ENCODE measurements at places on chromosomes 16 and 17.

- DNase-seq = no peak
Observed at GRCh38 chr16:9708972-9709620, 473.1 kb downstream of the GRIN2A start.

DNA sequence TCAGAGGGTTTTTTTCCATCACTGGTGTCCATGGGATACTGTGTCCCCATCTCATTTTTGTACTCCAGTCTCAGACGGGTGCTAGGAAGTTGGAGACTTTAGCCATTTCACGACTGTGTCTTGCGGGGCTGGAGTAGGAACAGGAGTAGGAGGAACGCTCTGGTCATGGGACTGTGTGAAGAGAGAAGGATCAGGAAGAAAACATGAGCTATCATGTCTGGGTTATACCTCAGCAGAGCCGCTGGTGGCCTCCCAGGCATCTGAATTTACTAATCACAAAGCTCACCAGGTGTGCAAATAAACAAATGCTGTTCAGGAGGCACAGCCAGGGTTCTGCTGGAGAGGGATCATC is 225.4 kb downstream of the SEC14L1 start:
- DNase-seq = no peak

DNA sequence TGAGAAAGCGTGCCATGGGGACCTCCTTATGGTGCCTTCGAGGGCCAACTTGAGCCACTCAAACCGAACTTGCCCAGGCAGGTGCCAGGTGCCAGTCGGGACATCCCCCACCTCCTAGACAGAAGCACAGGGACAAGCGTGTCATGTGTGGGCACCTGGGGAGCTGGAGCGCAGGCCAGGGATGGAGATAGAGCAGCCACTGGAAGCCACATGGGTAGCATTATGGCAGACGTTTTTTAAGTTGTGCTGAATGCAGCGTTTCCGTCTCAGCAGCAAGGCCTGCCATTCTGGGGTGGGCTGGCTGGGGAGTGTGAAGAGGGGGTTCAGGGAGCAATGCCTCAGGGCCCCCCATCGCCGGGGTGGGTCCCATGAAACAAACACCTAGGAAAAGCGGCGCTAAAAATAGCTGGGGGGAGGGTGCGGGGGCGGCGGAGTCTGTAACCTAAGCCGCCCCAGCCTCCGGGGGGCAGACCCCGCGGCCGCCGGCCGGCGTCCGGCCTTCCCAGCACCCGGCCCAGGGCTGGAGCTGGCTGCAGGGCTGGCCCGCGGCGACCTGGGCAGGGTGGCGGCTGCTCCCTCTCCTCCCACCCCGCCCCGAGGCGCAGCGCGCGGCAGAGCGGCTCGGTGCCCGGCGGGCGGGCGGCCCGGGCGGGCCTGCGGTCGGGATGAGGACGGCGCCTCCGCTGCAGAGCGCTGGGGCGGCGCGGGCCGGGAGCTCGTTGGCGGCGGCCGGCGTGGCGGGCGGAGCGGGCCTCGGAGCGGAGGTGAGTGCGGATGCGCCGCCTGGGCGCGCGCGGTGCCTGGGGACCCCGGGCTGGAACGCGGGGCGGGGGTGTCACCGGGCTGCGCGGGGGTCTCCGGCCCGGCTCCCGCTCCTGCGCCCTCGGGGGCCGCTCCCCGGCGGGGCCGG is at the start of gene ZNF469:
Gene ZNF469, plus strand, starts transcription at position 469 of the 910 bp plus-strand sequence. CDS start 44,512 bp downstream, outside the sequence.
- DNase-seq = no peak

DNA sequence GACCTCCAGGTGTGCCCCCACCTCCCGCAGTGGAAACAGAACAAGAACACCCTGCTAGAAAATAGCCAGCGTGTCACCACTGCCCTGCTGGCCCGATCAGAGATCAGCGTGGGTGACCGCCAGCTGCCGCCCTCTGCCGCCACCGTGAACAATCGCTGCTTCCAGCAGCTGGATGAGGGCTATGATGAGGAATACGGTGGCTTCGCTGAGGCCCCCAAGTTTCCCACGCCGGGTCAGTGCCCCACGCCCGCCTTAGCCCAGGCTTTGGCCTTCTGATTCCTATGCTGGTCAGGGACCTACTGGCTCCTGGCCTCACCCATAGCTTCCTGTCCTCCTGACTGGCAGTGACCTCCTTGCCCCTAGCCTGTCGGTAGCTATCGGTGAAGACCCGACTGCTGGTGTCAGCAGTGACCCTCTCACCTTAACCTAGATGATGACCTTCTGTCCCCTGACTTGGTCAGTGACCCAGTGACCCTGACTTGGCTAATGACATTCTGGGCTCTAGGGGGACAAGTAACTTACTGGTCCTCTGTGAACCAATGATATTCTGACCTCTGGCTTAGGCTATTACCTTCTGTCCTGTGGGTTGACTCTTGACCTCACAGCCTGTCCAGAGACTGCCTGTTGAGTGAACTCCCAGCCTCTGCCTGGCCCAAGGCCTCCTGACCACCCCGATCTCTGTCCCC is 2.4 kb downstream of the SPATA20 start:
- no peak for DNase-seq

DNA sequence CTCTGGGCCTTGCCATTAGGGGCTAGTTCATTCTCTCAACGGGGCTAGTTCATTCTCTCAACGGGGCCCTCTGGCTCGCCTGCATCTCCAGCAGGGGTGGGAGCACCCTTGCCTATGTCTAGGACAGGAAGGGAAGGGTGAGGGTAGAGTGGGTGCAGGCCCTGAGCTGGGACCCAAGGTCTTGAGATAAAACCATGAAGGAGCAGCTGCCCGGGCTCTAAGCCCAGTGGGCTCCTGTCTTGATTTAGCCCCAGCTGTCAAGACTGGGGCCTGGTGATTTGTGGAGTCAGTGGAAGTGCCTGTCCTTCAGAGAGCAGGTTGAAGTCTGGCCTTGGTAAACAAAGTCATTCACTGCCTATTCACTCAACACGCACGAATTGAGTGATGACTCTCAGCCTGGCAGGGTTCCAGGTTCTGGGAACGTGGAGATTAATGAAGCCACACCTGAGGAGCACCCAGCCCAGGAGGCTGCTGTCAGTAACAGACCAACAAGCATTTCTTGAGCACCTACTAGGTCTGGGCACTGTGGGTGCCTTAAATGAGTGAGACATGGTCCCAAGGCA is 35.4 kb downstream of the WNT3 start:
- no peak for DNase-seq

DNA sequence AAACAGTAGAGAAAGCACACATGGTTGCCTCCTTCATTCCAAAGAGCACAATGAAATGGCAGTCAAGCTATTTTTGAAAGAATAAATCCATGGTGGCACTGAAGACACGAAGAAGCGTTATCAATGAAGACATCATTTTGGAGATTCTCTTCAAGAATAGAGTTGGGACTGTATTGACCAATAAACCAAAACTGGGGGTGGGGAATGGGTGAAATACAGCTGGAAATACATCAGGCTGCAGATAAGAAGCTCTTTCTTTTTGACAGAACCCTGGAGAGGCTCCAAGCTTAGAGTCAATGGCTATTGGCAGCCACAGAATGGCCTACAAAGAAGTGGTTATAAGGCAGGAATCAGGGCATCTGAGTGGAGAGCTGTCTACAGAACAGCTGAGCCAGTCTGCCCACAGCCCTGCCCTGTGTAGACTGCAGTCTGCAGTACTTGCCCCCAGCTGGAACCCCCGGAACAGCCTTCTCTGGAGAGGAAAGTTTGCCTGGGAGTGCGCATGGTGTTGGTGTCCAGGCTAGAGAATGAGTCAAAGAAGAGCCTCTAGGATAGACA is 100.4 kb downstream of the STX8 start:
- no peak for DNase-seq

DNA sequence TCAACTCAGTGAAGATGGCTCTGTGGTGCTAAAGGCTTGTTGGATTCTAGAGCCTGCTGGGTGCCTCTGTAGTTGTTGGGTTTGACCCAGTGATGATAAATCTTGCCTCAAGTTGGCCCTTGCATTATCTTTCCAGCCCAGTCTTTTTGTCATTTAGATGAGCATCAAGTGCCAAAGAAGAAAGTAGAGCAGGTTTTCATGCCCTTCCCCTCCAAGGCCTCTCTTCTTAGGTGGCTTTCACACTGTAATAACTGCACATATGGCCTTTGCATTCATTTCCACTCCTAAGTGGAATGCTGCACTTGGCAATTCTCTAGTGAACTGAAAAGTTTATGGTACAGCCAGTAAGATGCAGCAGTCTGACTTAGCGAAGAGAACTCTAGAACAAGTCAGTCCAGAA is 165.1 kb downstream of the PHKB start:
- DNase-seq = no peak

DNA sequence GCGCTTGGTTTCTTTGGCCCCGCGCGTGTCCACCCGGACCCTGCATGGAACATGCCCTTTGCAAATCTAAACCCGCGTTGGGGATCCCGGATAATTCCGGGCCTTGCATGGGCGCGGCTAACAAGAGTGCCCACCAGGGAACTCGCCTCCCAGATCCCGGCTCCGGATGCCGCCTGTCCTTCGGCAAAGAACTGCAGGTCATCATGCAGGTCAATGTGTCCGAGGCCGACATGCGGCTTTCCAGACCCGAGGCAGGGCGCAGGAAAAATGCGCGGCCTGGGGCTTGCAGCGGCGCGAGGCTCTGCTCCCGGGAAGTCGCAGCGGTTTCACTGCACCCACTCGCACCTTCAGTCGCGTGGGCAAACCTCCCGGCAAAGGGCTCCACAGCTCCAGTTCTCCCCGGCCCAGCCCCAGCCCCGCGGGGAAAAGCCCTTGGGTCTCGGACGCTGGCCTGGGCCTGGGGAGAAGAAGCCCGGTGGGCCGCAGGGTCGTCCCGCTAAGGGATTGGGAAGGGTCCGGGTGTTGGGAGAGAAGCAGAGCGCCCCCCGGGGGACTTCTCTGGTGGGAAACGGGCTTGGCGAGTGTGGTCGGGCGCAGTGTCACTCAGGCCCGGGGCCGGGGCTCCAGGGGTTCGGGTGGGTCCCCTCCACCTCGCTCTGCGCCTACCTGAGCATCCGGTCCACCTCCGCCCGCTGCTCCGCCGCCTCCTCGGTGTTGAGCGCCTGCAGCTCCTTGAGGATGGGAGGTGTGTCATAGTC is 805 bp downstream of the HNF1B start:
- DNase-seq = no peak

- DNase-seq = no peak
Observed at GRCh38 chr17:18382441-18383078, 5.0 kb downstream of the EVPLL start.

DNA sequence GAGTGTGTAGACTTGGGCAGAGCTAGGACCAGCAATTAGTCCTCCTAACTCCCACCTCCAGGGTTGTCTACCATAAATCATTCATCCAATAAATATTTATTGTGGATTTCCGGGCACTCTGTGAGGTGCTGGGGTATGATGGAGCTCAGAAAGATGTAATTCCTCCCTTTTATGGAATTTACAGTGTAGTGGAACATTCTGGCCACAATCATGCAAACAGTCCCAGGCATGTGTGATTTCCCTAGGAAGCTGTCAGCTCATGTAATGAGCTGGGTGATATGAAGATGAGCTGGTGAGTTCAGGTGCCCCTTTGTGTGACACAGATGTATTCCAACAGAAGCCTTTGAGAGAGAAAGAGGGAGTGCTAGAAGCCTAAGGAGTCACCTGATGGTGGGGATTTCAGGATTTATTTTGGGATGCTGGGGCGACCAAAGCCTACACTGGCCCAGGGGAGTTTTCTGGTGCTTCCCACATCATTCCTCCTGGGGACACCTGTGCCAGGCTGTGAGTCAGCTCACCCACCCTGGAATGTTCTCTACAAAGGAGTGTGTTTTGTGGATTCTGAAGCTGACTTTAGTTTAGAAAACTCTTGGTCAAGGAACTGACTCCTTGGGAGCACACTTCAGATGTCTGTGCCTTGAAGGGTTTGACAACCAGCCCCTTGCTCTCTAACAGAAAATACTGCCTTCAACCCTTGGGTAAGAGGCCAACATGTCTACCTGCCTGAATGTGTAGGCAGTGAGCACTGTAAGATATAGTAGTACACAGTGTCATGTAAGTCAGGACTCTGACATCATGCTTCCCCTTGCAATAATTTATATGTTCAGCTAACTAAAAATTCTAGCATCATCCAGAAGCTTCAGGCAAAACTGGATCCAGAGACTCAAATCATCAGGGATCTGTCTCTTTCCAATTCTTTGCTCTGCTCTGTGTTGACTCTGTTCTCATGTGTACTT is 42.9 kb downstream of the HS3ST4 start:
- no peak for DNase-seq

DNA sequence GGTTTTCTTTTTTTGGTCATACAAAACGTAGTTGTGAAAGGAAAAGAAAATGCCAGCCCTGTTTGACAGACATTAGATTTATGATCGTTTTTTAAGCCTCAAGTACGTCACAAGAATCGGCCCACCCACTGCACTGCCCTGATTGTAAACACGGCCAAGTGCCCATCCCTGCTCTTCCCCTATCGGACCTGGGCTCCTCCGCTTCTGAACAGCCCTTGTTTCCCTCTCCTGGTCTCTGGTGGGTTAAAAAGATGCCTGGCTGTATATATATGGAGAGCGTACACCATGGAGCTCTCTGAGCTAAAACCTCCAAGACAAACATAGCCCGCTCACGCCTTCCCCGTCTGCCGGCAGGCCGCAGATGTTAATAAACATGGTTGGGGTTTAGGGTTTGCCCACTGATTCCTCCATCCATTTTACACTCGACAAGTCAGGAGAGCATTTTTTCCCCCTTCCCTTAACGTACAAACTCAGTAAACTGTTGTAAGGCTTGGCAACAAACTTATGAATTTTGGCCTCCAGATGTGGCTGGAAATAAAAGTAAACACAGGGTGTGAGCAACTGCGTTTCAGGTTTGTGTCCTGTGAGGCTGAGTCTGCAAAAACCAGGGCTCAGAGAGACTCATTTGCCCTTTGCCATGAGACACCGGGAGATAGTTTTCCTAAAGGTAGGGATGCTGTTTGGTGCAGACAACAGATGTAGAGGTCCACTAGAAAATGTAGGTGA is 325.9 kb downstream of the SOX9 start:
- DNase-seq = no peak

DNA sequence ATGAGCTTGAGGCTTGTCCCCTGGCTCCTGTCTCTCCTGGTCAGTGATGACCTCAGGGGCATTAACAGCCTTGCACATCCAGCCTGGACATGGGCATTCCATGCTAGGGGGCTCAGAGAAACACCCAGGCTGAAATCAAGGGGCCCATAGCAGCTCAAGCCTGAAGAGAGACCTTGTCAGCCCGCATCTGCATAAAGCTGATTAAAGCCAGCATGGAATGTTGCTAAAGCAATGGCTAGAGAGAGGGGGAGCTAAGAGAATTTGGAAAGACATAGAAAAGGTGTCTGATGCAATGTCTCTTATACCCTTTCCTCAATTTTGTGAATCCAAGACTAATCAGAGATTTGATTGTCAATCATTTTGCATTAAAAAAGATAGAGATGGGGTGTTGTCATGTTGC is 51.4 kb upstream of the WSCD1 start:
- DNase-seq = no peak

- DNase-seq = no peak
Observed at GRCh38 chr17:57892820-57893595, 43.2 kb upstream of the MRPS23 start.

DNA sequence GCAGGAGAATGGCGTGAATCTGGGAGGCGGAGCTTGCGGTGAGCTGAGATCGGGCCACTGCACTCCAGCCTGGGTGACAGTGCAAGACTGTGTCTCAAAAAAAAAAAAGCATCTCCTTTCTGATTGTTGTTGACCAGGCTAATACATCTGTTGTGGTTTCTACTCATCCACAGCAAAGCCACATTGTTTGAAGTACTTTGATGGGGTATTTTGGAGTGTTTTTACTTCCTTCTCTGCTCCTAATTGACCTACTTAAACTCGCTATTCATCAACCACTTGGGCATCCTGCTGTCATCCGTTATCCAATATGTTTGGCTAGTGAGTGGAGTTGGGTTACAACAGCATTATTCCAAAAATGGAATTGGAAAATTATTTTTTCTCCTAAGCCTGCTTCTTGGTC is 3.5 kb upstream of the CDC27 start:
- no peak for DNase-seq

GRCh38 chr16:73275448-73275847 is 227.5 kb upstream of the ZFHX3 start:
- no peak for DNase-seq

GRCh38 chr17:73166731-73167581 is 2.1 kb downstream of the SSTR2 start:
- no peak for DNase-seq
